ENCODE measurements at places on chromosomes 5 and 9.

- DNase-seq = peak; percentile 9
These were observed 1.7 kb downstream of the TRAF1 start for GRCh38 chr9:120924698-120925534.

DNA sequence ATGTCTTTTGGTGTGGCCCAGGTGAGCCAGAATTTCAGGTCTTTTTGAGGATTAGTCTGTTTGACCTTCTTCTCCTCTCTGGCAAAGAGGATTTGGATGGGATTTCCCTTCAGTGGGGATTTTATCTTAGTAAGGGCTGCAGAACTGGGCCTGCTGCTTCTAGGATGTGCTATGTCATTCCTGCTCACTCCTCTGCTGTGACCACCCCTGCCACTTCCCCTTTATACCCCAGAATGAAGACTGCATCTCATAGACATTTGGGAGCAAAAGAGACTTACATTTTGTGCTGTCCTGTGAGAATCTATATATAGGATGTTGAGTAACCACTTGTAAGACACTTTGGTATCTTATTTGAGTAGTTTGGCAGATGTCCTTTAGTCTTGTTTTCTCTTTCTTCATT, 76.2 kb downstream of the ARHGAP26 start:
- no peak for DNase-seq

DNA sequence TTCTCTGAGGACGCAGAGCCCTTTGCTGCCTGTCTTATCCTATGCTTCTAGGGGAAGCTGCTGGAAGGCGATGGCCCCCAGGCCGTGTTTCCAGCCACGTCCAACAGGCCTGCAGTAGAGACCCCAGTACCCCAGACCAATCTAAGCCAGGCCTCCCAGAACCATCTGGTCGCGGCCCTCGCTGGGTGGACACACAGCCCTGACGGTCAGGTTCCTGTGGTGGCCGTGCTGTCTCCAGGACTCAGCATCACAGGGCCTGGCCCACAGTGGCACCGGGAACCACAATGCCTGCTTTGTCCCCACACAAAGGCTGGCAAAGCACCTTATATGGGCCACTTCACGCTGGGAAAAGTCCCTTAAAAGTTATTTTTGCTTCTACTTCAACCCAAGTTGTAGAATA, 44.5 kb downstream of the SEMA4D start:
- DNase-seq = no peak

- DNase-seq = no peak
These were observed 111.3 kb upstream of the TNPO1 start for GRCh38 chr5:72705178-72705577.

GRCh38 chr9:114386886-114387679, 699 bp downstream of the AKNA start:
- peak; percentile 66 for DNase-seq

GRCh38 chr9:85443190-85443598, 298.6 kb downstream of the AGTPBP1 start:
- DNase-seq = no peak

DNA sequence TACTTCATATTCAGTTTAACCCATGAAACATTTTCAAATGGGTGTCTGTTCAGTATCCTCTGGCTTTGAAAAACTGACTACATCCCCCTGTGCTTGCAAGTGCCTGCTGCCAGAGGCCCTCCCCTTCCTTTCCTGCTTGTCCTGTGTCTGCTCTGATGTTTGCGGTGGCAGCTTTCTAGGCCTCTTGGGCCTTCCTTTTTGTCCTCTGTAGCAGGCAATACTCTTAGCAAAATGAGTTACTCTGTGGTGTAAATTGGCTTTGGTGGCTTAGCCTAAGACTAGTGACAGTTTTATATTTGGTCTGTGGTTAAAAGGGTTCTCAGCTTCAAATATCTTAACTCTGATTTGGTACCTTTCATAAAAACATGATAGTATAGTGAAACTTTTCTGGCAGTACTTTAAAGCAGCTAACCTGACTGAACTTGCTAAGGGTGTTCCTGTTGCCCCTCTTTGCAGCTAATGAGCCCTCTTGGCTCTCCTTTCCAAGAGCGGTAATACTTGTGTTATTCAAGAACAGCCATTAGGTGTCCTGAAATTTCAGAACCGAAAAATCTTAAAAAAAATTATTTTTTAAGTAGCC, 76.6 kb downstream of the GOLM1 start:
- DNase-seq = no peak

DNA sequence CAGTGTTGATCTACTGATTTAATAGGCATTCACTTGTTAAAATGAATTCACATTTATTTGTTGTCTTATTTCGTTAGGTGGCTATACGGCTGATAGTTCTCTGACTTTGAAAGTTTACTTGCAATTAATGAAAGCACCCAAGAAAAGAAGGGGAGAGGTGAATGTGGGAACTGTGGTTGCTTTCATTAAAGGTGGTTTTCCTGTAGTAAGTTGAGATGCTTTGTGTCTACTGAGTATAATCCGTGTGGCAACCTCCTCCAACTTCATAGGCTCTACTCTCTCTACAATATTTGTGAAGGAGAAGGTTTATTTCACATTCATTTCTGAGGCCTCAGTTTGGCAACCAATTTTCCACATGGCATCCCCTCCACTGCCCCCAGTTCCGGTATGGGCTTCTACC, 12.8 kb upstream of the MACIR start:
- no peak for DNase-seq

DNA sequence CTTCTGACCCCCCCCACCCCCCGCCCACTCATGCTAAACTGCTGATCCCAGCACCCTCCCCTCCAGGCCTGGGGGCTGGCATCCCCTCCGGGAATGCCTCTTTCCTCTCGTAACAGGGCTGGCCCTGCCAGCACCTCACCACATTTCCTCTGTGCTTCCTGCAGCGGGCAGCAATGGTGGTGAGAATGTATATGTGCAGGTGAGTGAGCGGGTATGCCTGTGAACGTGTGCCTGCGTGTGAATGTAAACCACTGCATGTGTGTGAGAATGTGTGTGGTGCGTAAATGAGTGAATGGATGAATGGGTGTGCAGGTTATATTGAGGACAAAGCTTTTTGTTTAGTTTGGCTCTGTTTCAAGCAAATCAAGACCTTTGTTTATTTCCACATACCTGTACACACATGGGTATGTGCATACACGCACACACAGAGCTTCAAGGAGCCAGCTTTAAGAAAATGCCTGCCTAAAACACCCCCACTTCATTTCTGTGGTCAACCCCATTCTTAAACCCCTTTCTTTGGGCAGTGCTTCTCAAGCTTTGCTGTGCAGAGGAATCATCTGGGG, 95.7 kb upstream of the SHB start:
- no peak for DNase-seq

Data from right hindlimb (tissue), 1 donor.